ENCODE measurements at places on chromosomes 12 and 14.

DNA sequence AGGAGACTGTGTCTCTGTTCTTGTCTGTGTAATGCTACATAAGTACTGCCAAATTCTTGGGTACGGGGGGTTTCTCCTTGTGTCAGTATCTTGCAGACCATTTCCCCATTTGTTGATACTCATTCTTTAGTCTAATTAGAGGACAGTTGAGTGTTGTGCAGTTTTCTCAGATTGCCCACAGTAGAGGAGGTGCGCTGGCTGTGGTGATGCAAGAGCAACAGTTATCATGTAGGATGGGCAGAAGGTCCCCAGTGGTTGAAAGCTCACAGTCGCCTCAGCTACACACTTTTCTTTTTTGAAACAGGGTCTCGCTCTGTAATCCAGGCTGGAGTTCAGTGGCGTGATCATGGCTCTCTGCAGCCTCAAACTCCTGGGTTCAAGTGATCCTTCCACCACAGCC lies 37.8 kb upstream of the ATP2A2 start:
- DNase-seq: no peak

DNA sequence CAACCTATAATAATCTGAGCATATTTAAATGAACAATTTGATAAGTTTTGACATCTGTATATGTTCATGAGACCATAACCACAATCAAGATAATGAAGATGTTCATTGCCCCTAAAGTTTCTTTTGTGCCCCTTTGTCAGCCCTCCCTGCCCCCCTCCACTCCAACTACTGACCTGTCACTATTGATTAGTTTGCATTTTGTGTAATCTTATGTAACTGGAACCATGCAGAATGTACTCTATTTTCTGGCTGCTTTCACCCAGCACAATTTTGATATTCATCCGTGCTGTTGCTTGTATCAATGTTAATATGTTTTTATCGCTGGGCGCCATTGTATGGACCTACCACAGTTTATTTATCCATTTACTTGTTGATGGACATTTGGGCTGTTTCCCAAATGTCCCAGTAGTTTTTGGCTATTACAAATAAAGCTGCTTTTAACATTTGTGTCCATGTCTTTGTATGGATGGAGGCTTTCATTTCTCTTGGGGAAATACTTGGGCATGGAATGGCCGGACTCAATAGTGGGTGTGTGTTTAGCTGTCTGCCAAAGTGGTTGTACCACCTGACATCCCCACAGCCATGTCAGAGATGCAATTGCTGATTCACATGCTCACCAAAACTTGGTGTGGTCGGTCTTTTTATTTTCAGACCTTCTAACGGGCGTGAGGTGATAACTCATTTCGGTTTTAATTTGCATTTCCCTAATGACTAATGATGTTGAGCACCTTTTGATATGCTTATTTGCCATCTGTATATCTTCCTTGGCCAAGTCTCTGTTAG lies 38.9 kb downstream of the EML1 start:
- DNase-seq: no peak

DNA sequence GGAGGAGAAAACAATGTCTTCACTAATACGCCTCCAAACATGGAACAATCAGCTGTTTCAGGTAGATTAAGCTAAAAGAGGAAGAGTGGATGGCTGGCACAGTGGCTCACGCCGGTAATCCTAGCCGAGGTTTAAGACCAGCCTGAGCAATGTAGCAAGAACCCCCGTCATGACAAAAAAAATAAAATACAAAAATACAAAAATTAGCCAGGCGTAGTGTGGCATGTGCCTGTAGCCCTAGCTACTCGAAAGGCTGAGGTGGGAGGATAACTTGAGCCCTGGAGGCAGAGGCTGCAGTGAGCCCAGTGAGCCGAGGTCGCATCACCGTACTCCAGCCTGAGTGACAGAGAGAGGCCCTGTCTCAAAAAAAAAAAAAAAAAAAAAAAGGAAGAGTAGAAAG lies 1.2 kb upstream of the MED13L start:
- no peak for DNase-seq

DNA sequence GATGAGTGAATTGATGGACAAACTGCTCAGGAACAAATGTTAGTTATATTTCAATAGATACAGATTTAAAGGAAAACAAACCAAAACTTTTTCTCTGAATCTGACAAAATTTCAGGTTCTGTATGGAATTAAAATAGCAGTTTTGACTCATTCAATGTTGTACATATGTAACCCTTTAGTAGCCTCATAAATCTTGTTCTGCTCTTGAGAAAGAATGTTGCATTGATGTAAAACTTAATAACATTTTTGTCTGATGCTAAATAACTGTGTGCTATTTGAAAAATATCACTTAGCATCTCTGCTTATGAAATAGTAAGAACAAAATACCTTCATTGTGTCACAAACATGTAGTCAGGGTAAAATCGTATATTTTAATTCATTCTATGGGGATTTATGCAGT lies 168.9 kb upstream of the NOVA1 start:
- DNase-seq: no peak

DNA sequence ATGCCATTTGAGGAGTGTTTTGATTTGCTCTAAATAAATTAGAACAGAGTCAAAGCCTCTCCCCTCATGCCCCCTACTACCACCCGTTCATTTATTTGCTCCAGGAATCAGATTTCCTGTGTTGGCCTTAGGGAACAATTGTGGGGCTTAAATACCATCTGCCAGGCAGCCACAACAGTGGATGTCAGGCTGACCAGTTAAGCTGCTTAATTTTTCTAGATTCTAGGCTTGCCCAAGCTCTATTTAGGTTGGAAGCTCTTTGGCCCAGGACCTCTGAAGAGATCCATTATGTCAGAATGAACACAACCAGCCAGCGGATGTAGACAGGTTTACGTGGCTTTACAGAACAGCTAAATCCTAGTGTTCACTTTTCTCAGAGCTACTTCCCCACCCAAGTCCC lies 1.0 kb upstream of the TIMELESS start:
- DNase-seq: no peak

- peak; percentile 92 for DNase-seq
These were observed at the start of gene BCDIN3D for GRCh38 chr12:49842519-49843352. Gene BCDIN3D (minus strand): TSS chr12:49843106. CDS start chr12:49843087, 19 bp downstream.

- no peak for DNase-seq
These were observed 7.6 kb downstream of the EVL start for GRCh38 chr14:100072783-100073346.

All from ovary (tissue), 10 donors.